CD4-positive, alpha-beta T cell treated with Interleukin-4 for 4 hours (primary cell): ENCODE measurements at places on chromosomes 16 and 17.

DNA sequence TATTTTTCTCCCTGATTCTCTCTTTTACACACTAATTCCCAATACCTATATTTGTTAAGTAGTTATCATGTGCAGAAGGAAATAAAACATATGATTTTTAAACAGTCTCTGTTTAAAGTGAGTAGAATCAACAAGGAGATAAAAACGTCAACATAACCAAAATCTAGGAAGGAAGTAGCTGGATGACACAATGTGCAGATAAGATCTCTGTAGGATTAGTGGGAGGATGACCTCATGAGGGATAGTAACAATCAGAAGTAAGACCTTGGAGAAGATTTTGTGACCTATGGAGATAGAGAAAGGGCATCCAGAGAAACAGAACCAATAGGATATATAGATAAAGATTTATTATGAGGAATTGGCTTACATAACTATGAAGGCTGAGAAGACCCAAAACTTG, 262.6 kb upstream of the CDH11 start:
- DNase-seq: no peak

- DNase-seq: peak; percentile 80
Observed at GRCh38 chr17:74379495-74380085, 12.3 kb downstream of the GPR142 start.

DNA sequence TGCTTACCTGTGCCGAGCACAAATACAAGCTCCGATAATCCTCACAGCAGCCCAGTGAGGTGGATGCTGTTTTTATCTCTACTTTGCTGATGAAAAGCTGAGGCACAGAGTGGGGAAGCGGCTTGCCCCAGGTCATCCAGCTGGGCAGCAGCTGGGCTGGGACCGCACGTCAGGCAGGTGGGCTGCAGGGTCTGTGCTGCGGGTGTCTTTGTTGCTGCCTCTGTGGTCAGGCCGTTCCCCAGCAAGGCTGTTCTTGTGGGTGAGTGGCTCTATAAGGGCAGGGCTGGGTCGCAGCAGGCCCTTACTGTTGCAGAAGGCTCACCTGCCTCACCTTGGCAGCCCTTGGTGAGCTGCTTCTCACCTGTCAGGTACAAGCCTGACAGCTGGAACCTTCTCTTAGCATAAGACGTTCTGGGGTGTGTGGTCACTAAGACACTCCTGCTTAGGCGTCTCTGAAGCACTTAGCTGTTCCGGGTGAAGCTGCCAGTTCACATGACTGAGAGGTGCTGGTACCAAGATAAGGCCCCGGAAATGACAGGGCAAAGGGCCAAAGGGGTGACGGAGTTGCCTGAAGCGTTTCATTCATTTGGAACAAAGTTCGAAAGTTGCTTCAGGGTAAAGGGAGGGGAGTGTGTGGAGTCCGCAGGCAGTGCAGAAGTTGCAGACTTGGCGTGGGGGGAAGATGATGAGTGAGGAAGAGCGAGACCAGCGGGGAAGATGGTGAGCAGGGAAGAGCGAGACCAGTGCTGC, 17.4 kb downstream of the IRF8 start:
- DNase-seq: no peak

- no peak for DNase-seq
Observed at GRCh38 chr17:79112471-79112870, 37.8 kb downstream of the ENGASE start.

DNA sequence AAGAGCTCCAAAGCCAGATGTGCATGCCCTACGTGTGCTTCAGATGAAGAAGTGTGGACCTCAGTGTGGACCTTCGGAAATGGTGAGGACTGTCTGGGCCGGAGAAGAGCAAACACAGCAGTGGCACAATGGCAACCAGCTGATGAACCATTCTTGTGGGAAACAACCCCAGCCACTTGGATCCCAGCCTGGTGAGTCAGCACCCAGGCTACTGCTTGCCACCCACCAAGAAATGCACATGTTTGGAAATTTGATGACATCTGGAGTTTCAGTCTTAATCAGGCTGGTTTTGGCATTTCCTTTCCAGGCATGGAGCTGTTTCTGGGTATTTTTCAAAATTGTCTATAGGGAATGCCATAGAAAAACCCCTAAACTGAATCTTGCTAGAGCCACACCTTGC, 42.7 kb downstream of the DYNLRB2 start:
- DNase-seq: no peak
